ENCODE measurements at places on chromosomes 6 and 20. TPM values are rescaled to one million over a fixed set of nuclear protein-coding genes. Genes with fewer than 3 reads are reported as not detected.

DNA sequence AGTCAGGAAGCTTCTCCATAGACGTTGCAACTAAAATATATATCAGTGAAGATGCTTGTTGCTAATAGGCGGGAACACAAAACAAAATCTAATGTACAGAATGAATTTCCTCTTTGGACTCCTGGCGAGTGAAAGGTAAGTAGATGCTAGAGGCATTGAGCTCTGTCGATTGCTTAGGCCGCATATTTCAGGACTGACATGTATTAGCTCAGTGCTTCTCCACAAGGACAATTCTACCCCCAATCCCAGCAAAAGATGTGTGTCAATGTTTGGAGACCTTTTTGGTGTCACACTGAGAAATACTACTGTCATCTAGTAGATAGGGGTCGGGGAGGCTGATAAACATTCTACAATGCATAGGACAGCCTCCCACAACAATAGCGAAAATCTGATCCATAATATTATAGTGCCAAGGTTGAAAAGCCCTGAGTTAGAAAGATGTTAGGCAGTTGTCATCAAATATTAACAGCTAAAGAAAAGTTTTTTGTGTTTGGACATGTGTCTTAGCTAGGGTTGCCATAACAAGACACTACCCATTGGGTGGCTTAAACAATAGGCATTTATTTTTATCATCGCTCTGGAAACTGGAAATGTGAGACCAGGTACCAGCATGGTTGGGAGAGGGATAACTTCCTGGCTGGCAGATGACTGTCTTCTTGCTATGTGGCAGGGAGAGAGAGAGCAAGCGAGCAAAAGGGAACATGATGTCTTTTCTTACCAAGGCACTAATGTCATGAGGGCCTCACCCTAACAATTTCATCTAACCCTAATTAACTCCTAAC is 48.0 kb upstream of the BCAS1 start:
- DNase-seq: no peak

DNA sequence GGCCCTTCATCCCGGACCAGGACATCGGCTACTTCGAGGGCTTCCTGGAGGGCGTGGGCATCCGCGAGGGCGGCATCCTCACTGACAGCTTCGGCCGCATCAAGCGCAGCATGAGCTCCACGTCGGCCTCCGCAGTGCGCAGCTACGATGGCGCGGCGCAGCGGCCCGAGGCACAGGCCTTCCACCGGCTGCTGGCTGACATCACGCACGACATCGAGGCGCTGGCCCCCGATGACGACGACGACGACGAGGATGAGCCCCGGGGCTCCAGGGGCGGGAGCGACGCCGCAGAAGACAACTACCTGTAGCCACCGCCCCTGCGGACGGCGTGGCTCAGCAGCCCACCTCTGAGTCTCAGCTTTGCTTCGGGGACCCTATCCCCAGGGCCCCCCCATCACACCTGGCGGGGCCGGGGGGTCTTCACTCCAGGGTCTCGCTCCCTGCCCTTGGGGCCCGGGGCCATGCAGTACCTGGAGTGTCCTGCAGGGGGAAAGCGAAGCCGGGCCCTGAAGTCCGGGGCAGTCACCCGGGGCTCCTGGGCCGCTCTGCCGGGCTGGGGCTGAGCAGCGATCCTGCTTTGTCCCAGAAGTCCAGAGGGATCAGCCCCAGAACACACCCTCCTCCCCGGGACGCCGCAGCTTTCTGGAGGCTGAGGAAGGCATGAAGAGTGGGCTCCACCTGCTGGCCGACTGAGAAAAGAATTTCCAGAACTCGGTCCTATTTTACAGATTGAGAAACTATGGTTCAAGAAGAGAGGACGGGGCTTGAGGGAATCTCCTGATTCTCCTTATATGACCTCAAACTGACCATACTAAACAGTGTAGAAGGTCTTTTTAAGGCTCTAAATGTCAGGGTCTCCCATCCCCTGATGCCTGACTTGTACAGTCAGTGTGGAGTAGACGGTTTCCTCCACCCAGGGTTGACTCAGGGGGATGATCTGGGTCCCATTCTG is 20.8 kb upstream of the HCK start:
- peak; percentile 80 for DNase-seq

DNA sequence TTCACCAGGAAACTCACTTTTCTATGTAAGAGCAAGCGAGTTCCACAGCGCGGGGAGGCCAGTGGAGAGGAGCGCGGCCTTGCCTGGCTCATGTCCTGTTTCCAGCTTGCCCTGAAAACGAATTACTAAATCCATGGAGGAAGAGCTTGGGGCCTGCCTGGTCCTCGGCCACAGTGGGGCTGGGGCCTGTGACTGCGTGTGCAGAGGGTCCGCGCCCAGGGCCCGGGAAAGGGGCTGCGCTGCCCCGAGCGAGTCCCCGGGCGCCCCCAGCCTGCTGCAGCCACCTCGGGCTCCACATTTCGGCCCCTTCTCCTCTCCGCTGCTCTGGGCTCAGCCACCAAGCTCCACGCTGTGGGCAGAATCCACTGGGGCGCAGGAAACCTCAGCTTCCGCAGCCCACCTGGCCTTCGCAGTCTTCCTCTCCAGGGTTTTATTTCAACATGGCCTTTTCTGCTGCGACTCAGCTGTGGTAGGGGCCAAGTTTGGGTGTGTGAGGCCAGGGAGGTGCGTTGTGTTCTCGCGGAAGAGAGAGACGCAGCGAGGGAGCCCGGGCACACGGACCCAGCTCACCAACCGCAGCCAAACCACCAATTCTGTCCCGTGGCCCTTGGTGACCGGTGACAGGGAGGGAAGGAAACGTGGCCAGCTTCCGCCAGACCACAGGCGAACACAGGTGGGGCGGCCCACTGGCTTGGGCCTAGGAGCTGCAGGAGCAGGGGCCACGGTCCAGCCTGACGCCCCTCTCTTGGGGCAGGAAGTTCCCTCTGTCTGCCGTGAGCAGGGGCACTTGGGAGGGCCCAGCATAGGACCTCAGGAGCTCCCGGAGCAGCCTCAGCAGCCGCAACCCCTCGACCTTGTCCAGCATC is 211.4 kb downstream of the ERMARD start:
- DNase-seq: peak; percentile 40

- DNase-seq: no peak
Observed at GRCh38 chr20:39263076-39263475, 300.9 kb downstream of the DHX35 start.

DNA sequence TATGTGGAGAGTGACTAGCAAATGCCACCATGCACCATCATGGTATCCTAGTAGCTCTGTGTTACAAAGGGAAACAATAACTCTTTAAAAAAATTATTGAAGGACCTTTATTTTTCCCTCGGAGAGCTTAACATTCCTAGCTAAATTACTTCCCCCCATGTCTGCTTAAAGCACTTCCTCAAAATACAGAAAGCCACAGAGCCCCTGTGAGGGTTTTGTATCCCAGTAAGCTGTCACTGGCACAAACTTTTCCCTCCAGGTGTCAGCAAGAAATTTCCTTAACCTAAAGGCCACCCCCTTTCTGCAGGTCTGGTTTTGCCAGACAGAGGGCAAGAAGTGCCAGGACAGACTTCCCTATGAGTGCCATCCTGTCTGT is 340.0 kb upstream of the PRDM1 start:
- no peak for DNase-seq

GRCh38 chr20:63544958-63545516 is 2.5 kb downstream of the SRMS start:
- DNase-seq: no peak

Gene SLC16A10
- 1.8 TPM for total RNA-seq

Gene CAGE1
- not detected for total RNA-seq

Gene CLPSL2
- not detected for total RNA-seq

Gene KCNK16
- not detected for total RNA-seq

Data from ureter (tissue), 1 donor.